ENCODE measurements at places on chromosomes 5 and 9.

GRCh38 chr5:171010086-171010485 lies 148.3 kb downstream of the RANBP17 start:
- no peak for DNase-seq

DNA sequence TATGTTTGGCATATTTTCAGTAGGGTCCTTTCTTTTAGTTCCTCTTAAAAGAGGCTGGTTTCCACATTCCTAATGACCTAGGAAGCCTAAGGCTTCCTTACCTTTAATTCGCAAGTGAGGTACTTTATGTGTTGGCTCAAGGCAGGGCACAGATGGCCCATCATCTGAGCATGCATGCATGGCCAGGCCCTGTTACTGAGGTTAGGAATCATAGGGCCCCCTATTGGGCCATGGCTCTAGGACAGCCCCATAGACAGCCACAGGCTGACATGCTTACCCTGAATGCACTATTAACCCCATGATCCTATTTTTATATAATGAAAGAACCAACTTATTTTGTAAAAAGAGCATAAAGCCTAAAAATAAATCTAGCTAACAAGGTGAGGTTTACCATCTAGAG lies 271.4 kb downstream of the ELAVL2 start:
- no peak for DNase-seq

DNA sequence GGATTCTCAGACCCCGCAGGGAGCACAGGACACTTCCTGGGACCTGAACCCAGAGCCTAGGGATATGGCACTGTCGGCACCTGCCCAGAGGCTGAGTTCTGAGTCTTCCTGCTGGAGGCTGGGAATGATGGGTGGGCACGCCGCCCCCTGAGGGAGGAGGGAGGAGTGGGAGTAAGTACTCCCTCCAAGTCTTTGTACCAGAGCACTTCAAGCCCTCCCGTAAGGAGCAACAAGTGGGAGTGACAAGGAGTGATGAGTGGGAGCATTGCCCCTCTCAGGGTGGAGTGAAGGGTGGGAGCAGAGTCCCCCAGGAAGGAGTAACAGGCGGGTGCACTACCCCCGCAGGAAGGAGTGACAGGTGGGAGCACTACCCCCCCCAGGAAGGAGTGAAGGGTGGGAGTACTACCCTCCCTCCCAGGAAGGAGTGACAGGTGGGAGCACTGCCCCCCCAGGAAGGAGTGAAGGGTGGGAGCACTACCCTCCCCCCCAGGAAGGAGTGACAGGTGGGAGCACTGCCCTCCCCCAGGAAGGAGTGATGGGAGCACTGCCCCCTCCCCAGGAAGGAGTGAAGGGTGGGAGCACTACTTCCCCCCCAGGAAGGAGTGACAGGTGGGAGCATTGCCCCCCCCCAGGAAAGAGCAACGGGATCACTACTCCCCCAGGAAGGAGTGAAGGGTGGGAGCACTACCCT lies 100.1 kb downstream of the CACNA1B start:
- DNase-seq, result no peak

GRCh38 chr5:56817263-56818014 lies 2.1 kb downstream of the MAP3K1 start:
- no peak for DNase-seq

DNA sequence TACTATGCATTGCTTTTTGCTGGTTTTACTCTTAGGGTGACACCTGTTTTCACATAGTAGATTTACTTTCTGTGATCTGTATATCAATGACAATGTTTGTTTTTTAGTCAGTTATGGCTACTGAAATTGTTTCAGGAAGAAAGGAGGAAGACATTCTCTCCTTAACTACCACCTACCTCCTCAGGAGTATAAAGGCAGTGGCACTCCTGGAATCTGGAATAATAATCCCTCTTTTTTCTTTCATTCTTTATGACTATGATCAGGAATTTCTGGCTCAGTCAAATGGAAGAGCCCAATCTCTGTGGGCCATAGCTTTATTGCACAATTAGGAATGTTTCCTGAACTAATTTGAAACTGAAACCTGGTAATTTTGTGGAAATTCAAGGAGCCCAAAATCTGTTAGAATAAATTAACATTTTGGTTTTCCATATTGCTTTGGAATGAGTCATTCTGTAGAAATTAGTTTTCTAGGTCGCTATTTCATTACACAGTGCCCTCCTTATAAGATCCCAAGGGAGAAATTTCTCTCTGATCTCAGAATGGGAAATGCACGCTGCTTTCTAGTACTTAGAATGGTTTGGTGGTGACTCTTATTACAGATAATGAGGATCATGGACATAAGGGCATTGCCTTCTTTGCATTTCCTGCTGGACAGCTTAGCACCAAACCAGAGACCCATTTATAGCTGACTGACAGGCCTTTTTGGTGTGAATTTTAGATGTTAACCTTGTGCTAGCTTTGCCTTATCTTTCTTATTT lies 95.3 kb upstream of the VLDLR start:
- no peak for DNase-seq

DNA sequence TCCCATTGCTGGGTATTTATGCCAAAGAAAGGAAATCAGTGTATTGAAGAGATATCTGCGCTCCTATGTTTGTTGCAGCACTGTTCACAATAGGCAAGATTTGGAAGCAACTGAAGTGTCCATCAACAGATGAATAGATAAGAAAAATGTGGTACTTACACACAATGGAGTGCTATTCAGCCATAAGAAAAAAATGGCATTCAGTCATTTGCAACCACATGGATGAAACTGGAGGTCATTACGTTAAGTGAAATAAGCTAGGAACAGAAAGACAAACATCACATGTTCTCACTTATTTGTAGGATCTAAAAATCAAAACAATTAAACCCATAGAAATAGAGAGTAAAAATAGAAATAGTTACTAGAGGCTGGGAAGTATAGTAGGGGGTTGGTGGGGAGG lies 1133.1 kb upstream of the ACO1 start:
- DNase-seq, result no peak

Data from activated CD4-positive, CD25-positive, alpha-beta regulatory T cell treated with anti-CD3 and anti-CD28 coated beads, Interleukin-2, amount 50 U/mL, for 16 hours (primary cell).